GM12891 (cell line): ENCODE measurements at places on chromosomes 6 and 20.

GRCh38 chr20:57159945-57160610 is 106.4 kb downstream of the BMP7 start:
- DNase-seq, result no peak

DNA sequence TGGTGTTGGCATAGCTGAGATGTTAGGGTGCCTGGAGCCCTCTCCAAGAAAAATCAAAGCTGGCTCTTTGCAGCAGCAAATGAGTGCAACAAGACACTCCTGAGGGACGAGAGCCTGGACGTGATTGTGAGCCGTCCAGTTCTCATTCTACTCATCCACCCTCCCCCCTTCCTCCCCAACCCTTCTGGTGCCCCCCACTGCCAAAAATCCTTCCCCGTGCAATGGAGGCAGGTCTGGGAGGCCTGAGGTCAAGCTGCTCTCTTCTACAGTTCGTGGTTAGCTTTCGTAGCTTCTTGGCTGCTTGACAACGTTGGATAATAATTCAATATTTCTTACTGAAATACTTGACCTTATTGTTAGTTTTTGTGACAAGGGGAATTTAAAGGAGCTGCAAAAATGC is 185.3 kb upstream of the SUPT3H start:
- DNase-seq, result no peak

DNA sequence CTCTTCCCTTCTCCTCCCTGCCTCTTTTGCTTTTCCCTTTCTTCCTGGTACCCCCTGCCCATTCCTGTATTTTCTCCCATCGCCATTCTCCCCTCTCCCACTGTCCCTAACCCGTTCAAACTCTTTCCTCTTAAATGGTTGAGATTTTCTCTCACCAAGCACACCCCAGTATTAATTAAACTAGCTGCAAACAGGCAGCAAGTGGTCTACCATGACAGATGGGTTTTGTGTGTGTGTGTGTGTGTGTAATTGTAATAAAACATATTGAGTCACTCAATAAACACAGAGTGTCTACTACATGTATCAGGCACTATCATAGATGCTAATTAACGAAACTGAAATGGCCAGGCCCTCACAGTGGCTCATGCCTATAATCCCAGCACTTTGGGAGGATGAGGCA is 6.7 kb downstream of the RAET1E start:
- no peak for DNase-seq

DNA sequence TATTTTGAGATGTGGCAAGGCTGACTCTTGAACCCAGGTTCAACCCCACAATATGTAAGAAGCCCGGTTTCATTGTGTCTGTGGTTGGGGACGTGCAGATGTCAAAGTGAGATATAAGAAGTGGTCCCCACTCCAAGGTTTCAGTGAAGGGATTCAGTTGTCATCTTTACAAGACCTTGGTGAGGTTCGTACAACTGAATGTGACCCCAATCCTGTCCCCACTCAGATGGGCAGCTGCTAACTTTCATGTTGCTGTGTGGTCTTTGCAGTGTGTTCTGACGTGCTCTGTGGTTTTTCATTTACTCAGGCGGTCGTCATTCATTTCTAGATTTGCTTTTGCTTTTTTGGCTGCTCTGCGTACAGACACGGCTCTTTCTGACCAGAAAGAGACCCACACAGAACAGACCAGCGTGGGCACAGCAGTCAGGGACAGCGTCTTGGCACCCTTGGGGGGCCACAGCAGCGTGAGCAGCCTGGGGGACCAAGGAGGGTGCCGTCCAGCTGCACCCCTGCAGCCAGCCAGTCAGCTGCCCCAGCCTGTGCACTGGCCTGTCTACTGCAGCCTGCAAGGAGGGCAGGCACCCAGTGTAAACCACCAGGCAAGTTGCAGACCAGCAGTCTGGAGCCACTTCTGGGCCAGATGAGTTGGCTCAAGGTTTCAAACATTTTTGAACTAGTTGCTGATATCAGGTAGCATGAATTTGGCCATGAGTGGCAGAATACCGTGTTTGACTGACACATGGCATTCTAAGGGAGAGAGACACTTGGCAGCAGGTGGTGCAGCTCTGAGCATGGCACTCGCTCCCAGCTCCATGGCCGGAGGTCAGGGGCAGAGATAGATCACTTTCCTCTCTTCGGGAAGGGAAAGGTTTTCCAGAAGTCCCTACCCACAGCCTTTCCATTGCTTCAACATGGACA is 49.4 kb upstream of the IRF4 start:
- no peak for DNase-seq

GRCh38 chr6:29834564-29835436 is 7.2 kb downstream of the HLA-G start:
- DNase-seq, result no peak

- no peak for DNase-seq
Measured at GRCh38 chr6:139587469-139587868, 213.0 kb upstream of the CITED2 start.

GRCh38 chr6:1662534-1662933 is 52.8 kb downstream of the FOXC1 start:
- no peak for DNase-seq
